Activated naive CD8-positive, alpha-beta T cell treated with anti-CD3 and anti-CD28 coated beads, Interleukin-2, amount 10 ng/mL, durations not matched to agents 7 days and 5 days (primary cell): ENCODE measurements at places on chromosomes 12 and 14. TPM values are rescaled to one million over a fixed set of nuclear protein-coding genes. Genes with fewer than 3 reads are reported as not detected.

RPS6KL1 gene
- 2.6 TPM for total RNA-seq

TOMM20L gene
- total RNA-seq: not detected

SERPINA5 gene
- total RNA-seq: not detected

NEUROD4 gene
- total RNA-seq: not detected

PACS2 gene
- 51.6 TPM for total RNA-seq

BHLHE41 gene
- not detected for total RNA-seq

RGS6 gene
- total RNA-seq: 0.08 TPM

GPR65 gene
- total RNA-seq: 23.2 TPM

LRP1-AS gene
- not detected for total RNA-seq

DPPA3 gene
- not detected for total RNA-seq

PPM1H gene
- total RNA-seq: not detected

ABHD4 gene
- 13.0 TPM for total RNA-seq

CCDC85C gene
- 13.3 TPM for total RNA-seq

SLC25A21 gene
- not detected for total RNA-seq

CD69 gene
- total RNA-seq: 111 TPM

LDHB gene
- total RNA-seq: 911 TPM

KRT74 gene
- total RNA-seq: not detected

RERGL gene
- total RNA-seq: not detected

LIN52 gene
- total RNA-seq: 12.0 TPM

NAV3 gene
- not detected for total RNA-seq

KLHL33 gene
- total RNA-seq: 3.6 TPM

NFATC4 gene
- not detected for total RNA-seq

POTEM gene
- total RNA-seq: not detected

PDE3A gene
- total RNA-seq: not detected

TMEM119 gene
- total RNA-seq: 0.48 TPM

ANKRD33 gene
- not detected for total RNA-seq

PAPLN gene
- total RNA-seq: 0.72 TPM

RASSF9 gene
- total RNA-seq: not detected

TAS2R50 gene
- total RNA-seq: 1.4 TPM

ASB2 gene
- total RNA-seq: 21.3 TPM

PZP gene
- total RNA-seq: not detected
